Activated naive CD4-positive, alpha-beta T cell treated with Interleukin-2 at 50 U/mL for 16 hours (primary cell): ENCODE measurements at places on chromosomes 5 and 9.

DNA sequence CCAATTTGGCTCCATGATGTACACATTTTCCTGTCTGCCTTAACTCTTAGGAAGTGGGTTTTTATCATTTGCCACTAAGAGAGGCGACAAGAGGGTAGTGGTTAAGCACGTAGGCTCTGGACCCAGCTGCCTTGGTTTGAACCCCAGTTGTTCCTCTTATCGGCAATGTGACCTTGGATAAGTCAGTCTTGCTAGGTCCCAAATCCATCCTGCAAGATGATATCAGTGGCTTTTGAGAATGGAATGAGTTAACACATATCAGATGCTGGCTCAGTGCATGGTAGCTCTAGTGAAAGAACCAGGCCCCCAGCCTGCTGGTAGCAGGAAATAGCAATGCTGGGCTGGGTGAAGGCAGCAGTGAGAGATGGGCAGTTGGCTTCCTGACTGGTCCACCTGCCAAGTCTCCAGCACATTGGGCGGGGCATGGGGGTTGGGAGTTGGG, 72.5 kb downstream of the STK10 start:
- peak; percentile 12 for DNase-seq

DNA sequence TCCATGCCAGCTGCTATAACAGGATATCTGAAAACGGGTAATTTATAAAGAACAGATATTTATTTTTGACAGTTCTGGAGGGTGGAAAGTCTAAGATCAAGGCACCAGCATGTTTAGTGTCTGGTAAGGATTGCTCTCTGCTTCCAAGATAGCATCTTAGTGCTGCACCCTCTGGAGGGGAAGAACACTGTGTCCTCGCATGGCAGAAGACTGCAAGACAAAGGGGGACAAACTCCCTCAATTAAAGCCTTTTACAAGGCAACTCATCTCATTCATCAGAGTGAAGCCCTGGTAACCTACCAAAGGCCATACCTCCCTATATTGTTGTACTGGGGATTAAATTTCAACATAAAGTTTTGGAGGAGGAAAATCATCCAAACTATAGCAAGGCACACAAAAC, 298.9 kb upstream of the EDIL3 start:
- no peak for DNase-seq

- no peak for DNase-seq
Observed at GRCh38 chr9:1514776-1515363, 464.7 kb downstream of the DMRT2 start.

- DNase-seq = no peak
Observed at GRCh38 chr9:88041447-88041846, 67.1 kb upstream of the CDK20 start.

DNA sequence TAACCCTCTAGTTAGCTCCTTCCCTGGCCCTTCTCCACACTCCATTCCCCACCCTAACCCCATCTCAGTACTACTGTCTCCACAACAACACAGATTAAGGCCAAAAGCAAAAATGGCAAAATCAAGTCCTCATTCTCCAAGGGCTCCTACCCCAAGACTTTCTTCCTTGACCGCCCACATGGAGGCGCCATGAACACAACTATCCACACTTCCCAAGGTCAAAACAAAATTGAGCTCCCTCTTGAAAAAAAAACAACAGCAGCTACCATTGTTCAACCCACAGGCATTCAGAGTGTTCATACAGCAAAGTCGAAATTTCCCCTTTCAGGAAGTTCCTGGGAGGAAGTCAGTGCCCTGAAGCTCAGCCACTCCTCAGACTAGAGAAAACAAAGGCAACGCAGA, 54.4 kb downstream of the GNAQ start:
- peak; percentile 37 for DNase-seq

GRCh38 chr9:93600504-93600903, 24.1 kb downstream of the PHF2 start:
- no peak for DNase-seq

DNA sequence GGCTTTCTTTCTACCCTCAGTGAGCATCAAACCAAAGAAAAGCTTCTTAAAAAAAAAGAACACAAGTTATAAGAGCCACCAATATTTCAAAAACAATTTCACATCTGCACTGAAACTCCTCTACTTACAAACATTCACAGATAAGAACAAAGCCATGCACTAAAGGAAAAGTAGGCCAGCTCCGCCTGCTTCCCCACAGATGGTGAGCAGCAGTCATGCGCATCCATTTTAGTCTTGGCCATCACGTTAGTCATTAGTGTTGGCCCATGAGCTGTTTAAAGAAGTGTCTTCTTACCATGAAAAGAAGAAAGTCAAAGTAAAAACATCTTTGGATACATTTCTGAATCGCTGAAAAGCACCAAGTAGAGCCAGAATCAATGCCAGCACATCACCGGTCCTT, 40.0 kb upstream of the SMIM23 start:
- DNase-seq = no peak

DNA sequence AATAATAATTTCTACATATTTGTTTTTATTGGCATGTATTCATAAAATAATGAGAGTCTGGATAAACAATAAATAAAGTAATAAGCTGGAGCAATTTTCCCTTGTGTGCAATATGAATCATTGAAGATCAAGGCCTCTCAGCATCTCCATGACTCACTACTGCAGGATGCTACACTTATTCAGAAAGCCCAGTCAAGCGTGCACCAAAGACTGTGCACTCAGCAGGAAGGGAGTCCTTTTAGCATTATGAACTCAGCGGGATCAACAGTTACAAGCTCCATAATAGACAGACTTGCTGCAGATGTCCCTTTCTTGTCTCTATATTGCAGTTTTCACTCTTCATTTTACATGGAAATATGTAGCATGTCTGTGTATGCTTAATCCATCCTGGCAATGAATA, 485.3 kb downstream of the CDH9 start:
- DNase-seq = no peak

GRCh38 chr9:124771867-124772679, 962 bp upstream of the NR6A1 start:
- peak; percentile 39 for DNase-seq

GRCh38 chr5:115573133-115573532, 28.6 kb upstream of the FEM1C start:
- no peak for DNase-seq

- no peak for DNase-seq
Observed at GRCh38 chr9:130426883-130427282, 17.9 kb upstream of the ASS1 start.

- no peak for DNase-seq
Observed at GRCh38 chr5:14250084-14250695, 107.0 kb downstream of the TRIO start.

GRCh38 chr9:128155736-128156500, 4.1 kb upstream of the BBLN start:
- no peak for DNase-seq

DNA sequence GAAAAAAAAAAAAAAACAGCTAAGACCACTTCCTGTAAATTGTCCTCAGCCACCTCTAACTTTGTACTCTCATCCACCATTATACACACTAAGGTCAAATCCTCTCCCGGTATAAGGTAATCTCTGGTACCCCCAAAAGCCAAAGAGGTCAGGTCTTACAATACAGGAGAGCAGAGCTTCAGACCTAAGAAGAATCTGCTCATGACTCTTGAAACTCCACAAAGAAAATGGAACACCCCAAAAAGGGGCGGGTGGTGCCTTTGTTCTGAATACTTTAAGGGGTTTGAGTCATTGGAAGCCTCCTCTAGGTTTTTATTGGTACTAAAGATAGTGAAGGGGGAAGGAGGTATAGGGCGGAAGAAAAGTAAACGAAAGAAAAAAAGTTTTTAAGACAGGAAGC, 69.8 kb downstream of the COL15A1 start:
- DNase-seq = no peak

GRCh38 chr5:73233053-73233460, 60.1 kb downstream of the TMEM174 start:
- DNase-seq = no peak
